ENCODE measurements at places on chromosomes 16 and 17. TPM values are rescaled to one million over a fixed set of nuclear protein-coding genes. Genes with fewer than 3 reads are reported as not detected.

DNA sequence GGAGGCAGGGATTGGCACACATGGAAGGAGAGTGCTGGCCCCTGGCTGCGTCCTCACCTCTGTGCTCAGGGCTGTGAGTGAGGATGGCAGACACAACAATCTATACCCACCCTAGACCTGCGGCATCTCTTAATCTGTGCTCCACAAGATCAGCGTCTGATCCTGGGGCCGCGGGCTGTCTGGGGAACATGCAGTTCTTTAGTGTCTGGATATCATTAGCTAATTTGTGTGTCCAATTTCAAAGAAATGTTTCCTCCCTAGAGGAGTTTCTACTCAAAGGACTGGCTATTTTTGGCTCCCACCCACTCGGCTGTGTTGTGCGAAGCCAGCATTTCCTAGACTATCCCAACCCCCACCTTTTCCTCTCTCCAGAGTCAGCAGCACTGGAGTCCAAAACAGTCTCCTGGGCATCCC, 93.8 kb downstream of the GRIN2A start:
- peak; percentile 48 for DNase-seq

GRCh38 chr17:58052407-58052806, 30.8 kb upstream of the DYNLL2 start:
- DNase-seq: no peak

GRCh38 chr17:81659038-81659437, 2.7 kb upstream of the PDE6G start:
- DNase-seq: no peak

GRCh38 chr17:75345514-75346167, 56.4 kb upstream of the SLC25A19 start:
- no peak for DNase-seq

GGT6 gene
- total RNA-seq: not detected
